ENCODE measurements at places on chromosomes 2 and 18. TPM values are rescaled to one million over a fixed set of nuclear protein-coding genes. Genes with fewer than 3 reads are reported as not detected.

- DNase-seq: no peak
Observed at GRCh38 chr2:85981579-85982247, 92.9 kb upstream of the ST3GAL5 start.

- H3K27ac ChIP-seq: no peak overlapping the region
- peaks cover 1% of the 10 kb centered on the region for H3K4me1 ChIP-seq
- H3K27me3 ChIP-seq: no peaks in the 10 kb centered on the region
- no peak overlapping the region for H3K4me3 ChIP-seq
- no peak for DNase-seq
Observed at GRCh38 chr2:85972355-85972754, 83.6 kb upstream of the ST3GAL5 start.

DNA sequence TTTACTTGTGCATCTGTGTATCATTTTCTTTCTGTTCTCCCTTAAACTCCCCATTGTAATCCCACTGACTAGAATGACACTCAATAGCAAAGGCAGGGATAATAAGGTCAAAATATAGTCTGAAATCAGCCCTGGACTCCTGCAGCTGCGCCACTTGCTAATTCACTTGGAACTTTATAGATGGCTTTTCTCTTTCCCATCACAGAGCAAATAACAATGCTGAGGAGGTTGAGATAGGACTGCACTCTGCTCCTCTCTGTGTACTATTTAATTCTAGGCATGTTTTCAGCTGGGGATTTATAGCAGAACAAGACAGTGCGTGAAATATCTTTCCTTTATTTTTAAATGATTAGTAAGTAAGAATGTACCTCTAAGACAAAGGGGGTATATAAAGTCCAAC is 324.2 kb downstream of the LNPK start:
- DNase-seq: no peak
- H3K27ac ChIP-seq: no peak overlapping the region
- no peaks in the 10 kb centered on the region for H3K4me1 ChIP-seq
- H3K4me3 ChIP-seq: no peak overlapping the region
- H3K27me3 ChIP-seq: no peaks in the 10 kb centered on the region
- no peaks in the 10 kb centered on the region for H3K36me3 ChIP-seq

GRCh38 chr2:138187221-138187620 is 222.9 kb downstream of the HNMT start:
- no peaks in the 10 kb centered on the region for H3K4me1 ChIP-seq
- H3K4me3 ChIP-seq: no peak overlapping the region
- DNase-seq: no peak
- H3K36me3 ChIP-seq: no peaks in the 10 kb centered on the region

- H3K27me3 ChIP-seq: no peaks in the 10 kb centered on the region
- H3K36me3 ChIP-seq: no peaks in the 10 kb centered on the region
- no peak for DNase-seq
- H3K4me3 ChIP-seq: no peak overlapping the region
Observed at GRCh38 chr2:75522543-75523312, 38.0 kb downstream of the EVA1A start.

GRCh38 chr2:98932164-98932563 is 3.9 kb downstream of the CRACDL start:
- no peaks in the 10 kb centered on the region for H3K27me3 ChIP-seq
- no peak overlapping the region for H3K4me3 ChIP-seq
- no peak overlapping the region for H3K27ac ChIP-seq
- DNase-seq: no peak

Gene GFPT1
- 27.8 TPM for total RNA-seq

Gene VRK2
- total RNA-seq: 14.6 TPM

Gene ORC4
- 45.8 TPM for total RNA-seq

Gene ACMSD
- not detected for total RNA-seq

GRCh38 chr2:53036196-53036595 is 731.4 kb upstream of the CHAC2 start:
- H3K27ac ChIP-seq: no peak overlapping the region
- no peak for DNase-seq
- H3K36me3 ChIP-seq: no peaks in the 10 kb centered on the region

GRCh38 chr18:3874125-3874524 is 424.2 kb downstream of the TGIF1 start:
- DNase-seq: no peak
- H3K36me3 ChIP-seq: no peaks in the 10 kb centered on the region
- no peaks in the 10 kb centered on the region for H3K4me1 ChIP-seq
- no peak overlapping the region for H3K27ac ChIP-seq

Gene ALPG
- not detected for total RNA-seq

DNA sequence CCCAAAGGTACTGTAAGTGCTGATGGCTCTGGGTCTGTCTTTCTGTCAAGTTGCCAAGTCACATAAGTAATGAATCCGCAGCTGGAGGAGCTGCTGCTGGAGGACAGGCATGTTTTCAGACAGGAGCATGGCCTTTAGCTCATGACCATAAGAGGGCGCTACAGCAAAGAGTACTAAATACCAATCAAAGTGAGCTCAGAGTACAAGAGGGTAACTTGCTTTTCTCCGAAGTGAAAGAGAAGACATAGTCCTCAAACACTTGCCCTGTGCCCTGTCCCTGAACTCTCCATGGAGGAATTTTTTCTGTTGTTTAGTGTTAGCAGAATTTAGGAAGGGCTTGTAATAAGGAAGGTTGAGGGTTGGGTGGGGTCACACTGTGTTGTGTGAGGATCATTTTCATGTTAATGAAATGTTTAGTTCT is 58.0 kb upstream of the EML6 start:
- peaks cover 21% of the 10 kb centered on the region for H3K4me1 ChIP-seq
- peak; percentile 58 for DNase-seq
- no peak overlapping the region for H3K4me3 ChIP-seq
- H3K27ac ChIP-seq: peak overlapping the region; percentile 77
- no peaks in the 10 kb centered on the region for H3K27me3 ChIP-seq

- H3K36me3 ChIP-seq: no peaks in the 10 kb centered on the region
- H3K4me1 ChIP-seq: no peaks in the 10 kb centered on the region
- H3K4me3 ChIP-seq: no peak overlapping the region
- no peak overlapping the region for H3K27ac ChIP-seq
- H3K27me3 ChIP-seq: no peaks in the 10 kb centered on the region
- no peak for DNase-seq
Observed at GRCh38 chr2:3207091-3207491, 170.5 kb downstream of the EIPR1 start.

GRCh38 chr2:121386102-121386501 is 101.1 kb upstream of the TFCP2L1 start:
- no peak overlapping the region for H3K4me3 ChIP-seq
- no peak overlapping the region for H3K27ac ChIP-seq
- H3K4me1 ChIP-seq: peaks cover 6% of the 10 kb centered on the region
- no peak for DNase-seq
- H3K27me3 ChIP-seq: no peaks in the 10 kb centered on the region
- no peaks in the 10 kb centered on the region for H3K36me3 ChIP-seq

DNA sequence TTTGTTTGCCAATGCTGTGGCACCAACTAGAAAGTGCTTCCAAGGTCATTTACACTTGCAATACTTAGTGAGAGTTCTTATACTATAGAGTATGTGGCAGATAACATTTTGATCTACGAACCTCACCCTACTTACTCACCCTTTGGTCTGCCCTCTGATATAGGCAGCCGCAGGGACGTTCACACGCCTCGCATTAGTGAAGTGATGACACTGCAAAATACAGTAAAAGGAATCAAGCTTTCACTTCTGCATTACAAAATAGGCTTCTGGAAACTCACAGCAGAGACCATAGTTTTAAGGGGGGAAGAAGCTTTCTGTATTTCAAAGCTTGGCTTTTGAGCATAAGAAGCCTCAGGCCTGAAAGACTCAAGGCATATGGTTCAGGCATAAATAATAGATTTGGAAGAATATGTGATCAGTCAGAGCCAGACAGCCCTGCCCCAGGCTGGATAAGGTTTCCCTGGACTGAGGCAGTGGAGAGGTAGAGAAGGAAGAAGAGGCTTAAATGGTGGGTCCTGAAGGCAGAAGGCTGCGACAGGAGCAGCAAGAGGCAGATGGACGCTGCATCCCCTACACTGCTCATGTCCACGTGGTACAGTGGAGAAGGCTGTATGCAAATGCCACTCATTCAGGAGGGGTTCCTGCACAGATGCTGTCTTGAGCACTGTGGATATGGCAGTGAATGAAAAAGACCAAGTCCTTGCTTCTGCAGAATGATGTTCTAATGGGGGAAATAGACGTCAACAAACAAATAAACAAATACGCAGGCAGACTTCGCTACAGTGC is 63.1 kb downstream of the FECH start:
- no peaks in the 10 kb centered on the region for H3K4me1 ChIP-seq
- no peaks in the 10 kb centered on the region for H3K36me3 ChIP-seq
- H3K27me3 ChIP-seq: no peaks in the 10 kb centered on the region

Gene C2orf66
- total RNA-seq: not detected

GRCh38 chr2:31216734-31217133 is 581 bp downstream of the CAPN14 start:
- H3K27ac ChIP-seq: no peak overlapping the region
- no peaks in the 10 kb centered on the region for H3K27me3 ChIP-seq
- no peak overlapping the region for H3K4me3 ChIP-seq
- DNase-seq: no peak
- H3K36me3 ChIP-seq: no peaks in the 10 kb centered on the region

DNA sequence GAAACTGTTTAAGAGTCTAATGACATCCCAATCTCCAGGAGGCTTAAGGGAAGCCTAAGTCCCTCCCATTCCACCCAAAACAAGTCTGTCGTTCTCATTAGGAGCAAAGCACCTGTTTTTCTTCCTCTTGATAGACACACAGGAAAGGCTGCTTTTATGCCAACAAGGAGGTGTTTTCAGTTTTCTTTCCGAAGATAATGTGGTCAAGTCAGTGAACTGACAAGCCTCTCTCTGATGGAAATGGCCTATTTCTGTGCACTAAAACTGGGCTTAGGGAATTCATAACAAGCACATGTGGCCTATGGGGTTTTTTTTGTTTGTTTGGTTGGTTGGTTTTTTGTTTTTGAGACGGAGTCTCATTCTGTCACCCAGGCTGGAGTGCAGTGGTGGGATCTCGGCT is 36.2 kb downstream of the FBLN7 start:
- no peak for DNase-seq
- no peaks in the 10 kb centered on the region for H3K4me1 ChIP-seq
- H3K27me3 ChIP-seq: no peaks in the 10 kb centered on the region
- H3K27ac ChIP-seq: no peak overlapping the region

Gene KLHL41
- total RNA-seq: 1.2 TPM

DNA sequence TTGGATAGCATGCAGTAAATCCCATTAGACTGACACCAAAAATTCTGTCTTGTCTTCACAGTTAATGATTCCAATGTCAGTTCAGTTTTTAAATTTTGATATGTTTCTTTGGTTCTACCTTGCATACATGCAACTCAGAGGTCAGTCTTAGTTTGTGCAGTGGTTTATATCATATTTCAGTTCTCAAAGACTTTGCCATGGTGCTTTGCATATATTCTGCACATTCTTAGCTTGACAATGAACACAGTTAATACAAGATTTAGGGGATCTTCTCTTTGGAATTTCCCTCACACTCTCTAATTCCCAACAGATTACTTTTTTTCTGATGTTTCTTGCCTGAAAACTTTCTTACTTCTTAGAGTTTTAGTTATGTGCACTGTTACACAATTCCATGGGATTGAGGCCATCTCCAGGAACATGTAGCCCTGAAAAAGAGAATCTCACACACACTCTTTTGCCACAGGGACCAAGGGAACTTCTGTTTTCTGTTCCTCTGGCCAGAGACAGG is 17.3 kb downstream of the NOL4 start:
- H3K27me3 ChIP-seq: no peaks in the 10 kb centered on the region
- H3K27ac ChIP-seq: no peak overlapping the region
- no peak overlapping the region for H3K4me3 ChIP-seq
- DNase-seq: no peak
- no peaks in the 10 kb centered on the region for H3K36me3 ChIP-seq

Gene SALL3
- total RNA-seq: not detected

GRCh38 chr2:165357758-165358157 is 111.7 kb upstream of the CSRNP3 start:
- no peaks in the 10 kb centered on the region for H3K36me3 ChIP-seq
- H3K4me1 ChIP-seq: no peaks in the 10 kb centered on the region
- no peak overlapping the region for H3K27ac ChIP-seq
- no peak overlapping the region for H3K4me3 ChIP-seq
- H3K27me3 ChIP-seq: no peaks in the 10 kb centered on the region

- no peak overlapping the region for H3K27ac ChIP-seq
- H3K27me3 ChIP-seq: no peaks in the 10 kb centered on the region
- no peaks in the 10 kb centered on the region for H3K4me1 ChIP-seq
- no peaks in the 10 kb centered on the region for H3K36me3 ChIP-seq
Observed at GRCh38 chr2:172278667-172279066, 148.7 kb upstream of the ITGA6 start.

Gene DSC3
- total RNA-seq: 0.05 TPM
